Activated CD4-positive, alpha-beta T cell treated with anti-CD3 and anti-CD28 coated beads, Interleukin-2, amount 10 ng/mL, durations not matched to agents 7 days and 5 days (primary cell): ENCODE measurements at places on chromosomes 7 and 10. TPM values are rescaled to one million over a fixed set of nuclear protein-coding genes. Genes with fewer than 3 reads are reported as not detected.

RET gene
- total RNA-seq, result 0.10 TPM

DNA sequence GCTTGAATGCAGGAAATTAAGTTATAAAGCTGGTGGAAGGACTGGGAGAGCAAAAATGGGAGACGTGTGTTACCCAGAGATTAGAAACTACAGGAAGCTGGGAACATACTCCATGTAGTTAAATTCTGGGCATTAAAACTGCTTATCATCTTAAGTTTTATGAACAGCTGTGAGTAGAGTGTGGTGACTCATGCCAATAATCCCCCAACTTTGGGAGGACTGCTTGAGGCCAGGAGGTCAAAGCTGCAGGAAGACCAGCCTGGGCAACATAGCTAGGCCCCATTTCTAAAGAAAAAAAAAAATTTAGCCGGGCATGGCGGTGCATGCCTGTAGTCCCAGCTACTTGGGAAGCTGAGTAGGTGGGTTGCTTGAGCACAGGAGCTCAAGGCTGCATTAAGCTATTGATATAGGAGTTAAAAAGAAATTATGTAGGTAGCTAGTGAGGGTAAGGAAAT lies 56.2 kb upstream of the SEPHS1 start:
- no peak for DNase-seq

OR2A1 gene
- total RNA-seq, result 0.06 TPM

GRCh38 chr10:72308320-72308987 lies 34.7 kb downstream of the DDIT4 start:
- peak; percentile 40 for DNase-seq

GRCh38 chr10:119655566-119656001 lies 4.4 kb downstream of the BAG3 start:
- DNase-seq, result peak; percentile 51

IDI2 gene
- not detected for total RNA-seq

ANKRD61 gene
- 0.22 TPM for total RNA-seq

GRCh38 chr7:140263277-140263676 lies 86.5 kb upstream of the KDM7A start:
- DNase-seq, result peak; percentile 71

- DNase-seq, result no peak
Measured at GRCh38 chr10:11789306-11789705, 33.9 kb upstream of the PROSER2 start.

GRCh38 chr7:1924258-1924817 lies 254.3 kb downstream of the ELFN1 start:
- DNase-seq, result no peak

GRCh38 chr7:101717628-101718357 lies 88.7 kb upstream of the MYL10 start:
- no peak for DNase-seq

GRID2IP gene
- total RNA-seq, result not detected

GRCh38 chr10:92699518-92700381 lies 10.0 kb downstream of the HHEX start:
- peak; percentile 43 for DNase-seq

DNA sequence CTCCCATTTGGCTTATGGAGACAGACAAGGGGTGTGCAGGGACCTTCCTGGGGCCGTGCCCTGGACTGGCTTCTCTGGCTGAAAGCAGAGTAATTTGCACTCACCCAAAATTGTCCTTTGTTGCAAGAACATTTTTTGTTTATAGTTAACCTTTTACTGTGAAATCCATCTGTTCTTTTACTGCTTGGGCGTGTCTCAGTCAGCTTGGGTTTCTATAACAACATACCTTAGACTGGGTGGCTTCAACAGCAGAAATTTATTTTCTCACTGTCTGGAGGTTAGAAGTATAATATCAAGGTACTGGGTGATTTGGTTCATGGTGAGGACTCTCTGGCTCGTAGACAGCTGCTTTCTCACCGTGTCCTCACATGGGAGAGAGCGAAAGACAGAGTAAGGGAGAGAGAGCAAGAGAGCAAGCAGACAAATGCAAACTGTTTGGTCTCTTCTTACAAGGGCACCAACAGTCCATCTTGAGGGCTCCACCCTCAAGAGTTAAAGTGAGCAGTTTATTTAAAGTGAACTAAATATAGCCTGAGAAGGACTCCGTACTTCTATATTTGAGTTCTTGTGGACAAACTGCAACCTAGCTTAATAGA lies 131.0 kb upstream of the NPY start:
- no peak for DNase-seq

GRCh38 chr7:79854621-79855020 lies 280.0 kb upstream of the GNAI1 start:
- no peak for DNase-seq

DNA sequence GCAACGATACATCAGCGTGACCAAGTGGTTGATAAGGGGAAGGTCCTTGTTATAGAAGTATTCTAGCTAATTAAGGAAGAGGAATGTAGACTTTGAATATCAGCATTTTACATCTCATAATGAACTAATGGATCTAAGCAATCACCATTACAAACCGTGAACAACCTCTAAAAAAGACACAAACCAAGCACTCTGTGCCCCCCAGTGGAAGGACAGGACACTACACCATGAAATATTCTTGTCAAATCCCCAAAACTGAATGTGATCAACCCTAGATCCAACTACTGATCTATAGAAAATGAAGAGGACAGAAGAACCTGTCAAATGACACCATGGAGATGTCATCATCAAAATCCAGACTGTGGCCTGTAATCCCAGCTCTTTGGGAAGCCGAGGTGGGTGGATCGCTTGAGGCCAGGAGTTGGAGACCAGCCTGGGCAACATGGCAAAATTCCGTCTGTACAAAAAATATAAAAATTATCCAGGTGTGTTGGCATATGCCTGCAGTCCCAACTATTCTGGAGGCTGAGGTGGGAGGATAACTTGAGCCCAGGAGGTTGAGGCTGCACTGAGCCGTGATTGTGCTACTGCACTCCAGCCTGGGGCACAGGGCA lies 111.3 kb upstream of the CARD11 start:
- peak; percentile 76 for DNase-seq

ATOH7 gene
- not detected for total RNA-seq

- no peak for DNase-seq
Measured at GRCh38 chr7:35714407-35714806, 19.5 kb upstream of the HERPUD2 start.

SNX10 gene
- 28.9 TPM for total RNA-seq

DKK1 gene
- total RNA-seq, result not detected

DNA sequence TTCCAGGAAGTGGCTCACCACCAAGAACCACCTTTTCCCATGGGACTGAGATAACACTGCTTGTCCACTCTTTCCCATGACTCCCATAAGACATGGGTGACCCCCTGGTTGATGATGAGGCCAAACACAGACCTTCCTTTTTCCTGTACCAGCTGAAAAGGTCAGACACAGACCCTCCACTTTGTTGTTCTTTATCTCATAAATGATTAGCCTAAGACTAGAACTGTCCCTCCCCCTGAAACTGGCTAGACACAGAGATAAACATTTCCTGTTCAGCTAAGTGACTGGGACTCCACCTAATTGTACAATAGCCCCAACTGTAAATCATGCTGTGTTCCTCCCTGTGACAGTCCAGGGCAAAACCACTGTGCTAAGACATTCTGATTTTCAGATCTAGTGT lies 8.2 kb upstream of the NRG3 start:
- no peak for DNase-seq

GRCh38 chr7:55081068-55081467 lies 62.3 kb downstream of the EGFR start:
- DNase-seq, result no peak

GRCh38 chr10:111410740-111411139 lies 333.9 kb downstream of the ADRA2A start:
- DNase-seq, result no peak

CYP3A5 gene
- total RNA-seq, result not detected

PLPP4 gene
- not detected for total RNA-seq

DNA sequence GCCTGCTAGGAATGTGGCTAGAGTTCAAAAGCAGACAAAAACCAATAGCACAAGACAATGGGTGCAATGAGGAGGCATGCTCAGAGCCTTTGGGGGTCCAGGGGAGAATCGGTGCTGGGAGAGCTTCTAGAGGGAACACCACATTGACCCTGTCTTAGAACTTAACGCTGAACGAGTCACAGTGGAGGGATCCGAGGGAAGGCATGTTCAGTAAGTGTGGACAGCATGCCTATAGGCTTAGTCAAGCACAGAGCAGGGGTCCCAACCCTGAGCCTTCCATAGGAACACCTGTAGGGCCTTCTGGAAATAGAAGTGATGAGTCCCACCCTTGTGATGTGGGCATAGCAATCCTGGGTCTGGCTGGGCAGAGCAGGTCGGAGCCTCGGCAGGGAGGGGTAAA lies 148.7 kb downstream of the PKD1L1 start:
- no peak for DNase-seq

- DNase-seq, result no peak
Measured at GRCh38 chr10:116395223-116395985, 32.2 kb upstream of the PNLIPRP3 start.

GRCh38 chr10:4020631-4021030 lies 235.6 kb upstream of the KLF6 start:
- no peak for DNase-seq

- peak; percentile 71 for DNase-seq
Measured at GRCh38 chr10:60646966-60647796, 131.1 kb upstream of the CDK1 start.

DNA sequence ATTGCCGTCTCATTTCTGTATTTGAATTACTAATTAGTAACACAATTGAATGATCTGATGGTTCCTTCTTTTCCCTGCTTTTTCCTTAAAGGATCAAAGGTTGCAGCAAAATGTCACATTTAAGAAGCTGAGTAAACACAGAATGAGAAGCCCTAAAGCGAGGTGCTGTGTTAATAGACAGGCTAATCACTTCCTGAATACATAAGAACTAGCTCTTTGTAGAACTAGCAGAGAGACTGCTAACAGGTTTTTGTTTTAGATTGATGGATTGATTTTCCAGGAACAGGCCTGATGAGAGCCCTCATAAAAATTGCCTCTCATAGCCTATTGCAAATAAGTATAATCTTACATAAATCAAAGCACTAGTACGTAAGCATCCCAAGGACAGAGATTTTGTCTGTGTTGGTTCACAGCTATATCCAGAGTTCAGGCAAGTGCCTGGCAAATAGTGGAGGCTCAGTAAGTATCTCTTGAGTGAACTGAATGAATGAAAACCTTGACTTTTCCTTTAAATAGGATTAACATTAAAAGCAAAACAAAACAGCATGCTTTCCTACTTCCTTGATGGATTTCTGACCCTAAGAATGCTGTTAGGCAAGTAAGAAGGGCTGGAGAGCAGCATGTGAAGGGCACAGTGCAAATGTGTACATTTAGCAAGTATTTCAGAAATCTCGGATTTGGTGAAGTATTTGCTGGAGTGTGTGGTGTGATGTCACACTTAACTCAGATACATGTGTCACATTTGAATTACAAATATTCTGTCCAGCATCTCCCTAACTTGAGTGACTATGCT lies 3.3 kb downstream of the TMEM229A start:
- DNase-seq, result no peak

ANKRD1 gene
- total RNA-seq, result not detected

GRCh38 chr7:139704308-139704879 lies 73.4 kb downstream of the HIPK2 start:
- DNase-seq, result no peak

- no peak for DNase-seq
Measured at GRCh38 chr10:49572594-49573114, 33.7 kb upstream of the ERCC6 start.

DNA sequence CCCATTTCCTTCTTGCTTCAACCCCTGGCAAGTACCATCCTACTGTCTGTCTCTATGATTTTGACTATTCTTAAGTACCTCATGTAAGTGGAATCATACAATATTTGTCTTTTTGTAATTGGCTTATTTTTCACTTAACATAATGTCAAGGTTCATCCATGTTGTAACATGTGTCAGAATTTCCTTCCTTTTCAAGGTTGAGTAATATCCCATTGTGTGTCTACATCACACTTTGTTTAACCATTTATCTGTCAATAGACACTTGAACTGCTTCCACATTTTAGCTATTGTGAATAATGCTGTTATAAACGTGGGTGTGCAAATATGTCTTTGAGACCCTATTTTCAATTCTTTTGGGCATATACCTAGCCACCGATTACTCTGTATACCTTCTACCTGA lies 14.0 kb upstream of the CDK14 start:
- DNase-seq, result no peak

GRCh38 chr10:11877591-11877905 lies 54.4 kb downstream of the PROSER2 start:
- no peak for DNase-seq

DNA sequence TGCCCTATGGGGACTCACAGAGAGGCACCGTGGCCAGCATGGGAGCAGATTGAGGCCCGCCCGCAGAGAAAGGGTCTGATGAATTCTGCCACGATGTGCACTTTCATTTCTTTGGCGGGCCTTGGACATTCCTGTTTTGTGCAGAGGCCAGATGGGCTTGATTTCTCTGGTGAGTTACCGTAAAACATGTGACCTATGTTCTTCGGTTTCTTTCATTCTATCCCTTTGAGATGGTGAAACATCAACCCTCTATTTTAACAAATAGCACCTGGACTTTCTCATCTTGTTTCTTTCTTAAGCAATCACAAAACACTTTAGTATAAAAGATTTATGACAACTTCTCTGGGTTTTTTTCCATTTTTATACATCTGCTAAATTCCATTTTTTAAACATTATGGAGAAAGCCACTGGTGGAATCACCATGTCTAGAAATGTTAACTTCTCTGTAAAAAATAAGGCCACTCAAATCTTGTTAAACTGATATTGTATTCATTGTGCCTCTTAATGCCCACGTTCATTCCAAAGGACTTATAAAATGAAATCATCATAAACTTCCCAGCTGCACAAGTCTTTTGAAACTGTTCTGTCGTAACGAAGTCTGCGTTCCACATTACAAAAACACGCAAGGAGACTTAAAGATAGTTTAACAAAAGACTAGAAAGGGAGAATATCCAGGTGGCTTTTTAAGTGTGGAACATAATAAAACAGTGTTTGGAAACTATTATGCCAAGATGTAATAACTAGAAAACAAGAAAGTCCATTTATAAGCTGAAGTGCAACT lies 21.4 kb upstream of the ODAD2 start:
- DNase-seq, result no peak

GRCh38 chr10:33212061-33212748 lies 122.3 kb downstream of the NRP1 start:
- no peak for DNase-seq

DNA sequence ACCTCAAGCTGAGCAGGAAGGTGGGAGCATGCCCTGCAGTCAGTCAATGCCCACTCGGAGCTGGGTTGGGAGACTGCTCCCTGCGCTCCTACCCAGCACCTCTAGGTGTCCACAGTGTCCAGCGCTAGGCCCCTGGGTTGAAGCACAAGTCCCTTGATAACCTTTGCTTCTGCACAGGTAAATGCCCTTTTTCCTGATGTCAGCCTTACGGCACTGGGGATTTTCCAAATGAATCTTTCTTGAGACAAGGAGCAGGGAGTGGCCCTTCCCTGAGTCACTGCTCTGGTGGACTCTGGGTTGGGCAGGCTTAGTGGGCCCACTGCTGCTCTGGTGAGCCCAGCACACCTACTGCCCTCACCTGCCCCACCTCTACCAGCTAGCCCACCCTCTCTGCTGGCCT lies 61.9 kb upstream of the OPN4 start:
- DNase-seq, result no peak

- no peak for DNase-seq
Measured at GRCh38 chr7:117139397-117139984, 183.4 kb downstream of the WNT2 start.

FAM180A gene
- total RNA-seq, result not detected

- DNase-seq, result no peak
Measured at GRCh38 chr10:23037561-23037960, 57.8 kb upstream of the MSRB2 start.
